Pancreas (tissue), 10 donors: ENCODE measurements at places on chromosomes 11 and 22. TPM values are rescaled to one million over a fixed set of nuclear protein-coding genes. Genes with fewer than 3 reads are reported as not detected.
A peak's percentile ranks its signal among the peaks of the same experiment; 100 is the strongest.

The RASGRP2 gene
- 2.1 TPM for total RNA-seq

DNA sequence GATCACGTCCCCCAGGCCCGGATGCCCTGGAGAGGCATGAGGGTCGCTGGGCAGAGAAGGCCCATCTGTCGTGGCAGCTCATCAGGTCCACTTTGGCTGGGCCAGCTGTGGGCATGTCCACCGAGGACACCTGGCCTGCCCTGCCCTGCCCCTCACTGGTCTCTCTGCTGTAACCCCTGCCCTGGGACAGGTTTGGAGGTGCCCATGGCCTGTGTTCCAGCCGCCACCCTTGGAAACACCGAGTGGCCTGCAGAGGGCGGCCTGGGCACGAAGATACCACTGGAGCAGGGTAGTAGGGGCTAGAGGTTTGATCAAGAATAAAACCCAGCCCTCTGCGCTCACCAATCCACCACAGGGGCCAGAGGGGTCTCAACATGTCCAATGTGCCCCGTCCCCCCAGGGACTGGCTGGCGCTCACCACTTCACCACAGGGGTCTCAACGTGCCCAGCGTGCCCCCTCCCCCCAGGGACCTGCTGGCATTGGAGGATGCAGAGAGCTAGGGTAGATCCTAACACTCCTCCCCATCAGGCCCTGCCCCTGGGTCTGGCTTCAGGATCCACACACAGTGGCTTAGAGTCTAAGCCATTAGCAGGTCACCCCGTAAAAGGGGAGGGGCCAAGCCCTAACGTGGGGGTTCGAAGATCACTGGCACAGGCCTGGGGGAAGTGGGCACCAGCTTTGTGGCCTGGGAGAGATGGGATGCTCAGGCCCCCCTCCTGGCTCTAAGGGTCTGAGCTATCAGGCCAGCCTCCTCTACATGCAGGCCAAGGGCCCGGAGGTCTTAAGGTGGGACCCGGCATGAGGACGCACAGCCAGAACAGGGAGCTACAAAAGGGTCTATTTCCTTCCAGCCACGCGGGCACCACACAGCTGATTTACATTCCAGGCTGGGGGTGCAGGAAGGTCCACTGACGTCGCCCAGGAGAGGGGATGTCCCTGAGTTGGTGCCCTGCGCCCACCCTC lies 1.3 kb upstream of the HDAC10 start:
- DNase-seq = peak; percentile 66

The OR52M1 gene
- total RNA-seq = not detected

DNA sequence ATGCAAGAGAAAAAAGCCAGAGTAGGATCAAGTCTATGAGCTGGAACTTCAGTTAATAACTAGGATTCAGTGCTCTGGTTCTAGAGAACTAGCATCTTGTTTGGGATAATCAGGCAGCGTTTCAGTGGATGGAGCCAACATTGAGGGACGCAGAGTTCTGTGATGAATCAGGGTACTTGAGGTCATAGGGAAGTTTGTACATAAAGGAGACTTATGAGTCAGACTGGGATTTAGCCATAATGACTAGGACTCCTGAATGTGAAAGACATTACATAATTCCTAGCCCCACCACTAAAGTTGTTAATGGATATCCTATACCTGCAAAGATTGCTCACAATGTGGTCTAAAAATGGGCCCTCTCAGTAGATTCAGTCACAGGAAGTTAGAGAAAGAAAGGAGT lies 6.8 kb downstream of the SLN start:
- DNase-seq = no peak

- DNase-seq = no peak
Measured at GRCh38 chr11:119936426-119936825, 201.5 kb downstream of the TRIM29 start.

DNA sequence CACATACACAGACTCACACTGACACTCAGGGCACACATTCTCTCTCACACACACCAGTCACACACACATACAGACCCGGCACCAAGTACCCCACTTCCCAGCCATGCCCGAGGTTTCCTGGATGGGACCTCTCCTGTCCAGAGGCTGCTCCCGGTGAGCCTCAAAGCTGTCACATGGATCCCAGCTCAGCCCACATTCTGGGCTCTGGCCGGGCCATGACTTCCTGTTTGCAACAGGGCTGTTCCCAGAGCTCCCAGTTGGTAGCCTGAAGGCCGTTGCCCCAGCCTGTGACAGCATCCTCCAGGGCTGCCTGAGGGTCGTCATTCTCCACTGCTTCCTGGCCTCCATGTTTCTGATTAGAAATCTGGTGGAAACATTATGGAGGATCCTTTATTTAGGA lies 14.6 kb upstream of the CYP2D6 start:
- no peak for DNase-seq

The GRM5 gene
- not detected for total RNA-seq

The RAB1B gene
- 36.8 TPM for total RNA-seq

The OR52H1 gene
- total RNA-seq = not detected

- no peak for DNase-seq
Measured at GRCh38 chr11:120017582-120018150, 120.2 kb downstream of the TRIM29 start.

DNA sequence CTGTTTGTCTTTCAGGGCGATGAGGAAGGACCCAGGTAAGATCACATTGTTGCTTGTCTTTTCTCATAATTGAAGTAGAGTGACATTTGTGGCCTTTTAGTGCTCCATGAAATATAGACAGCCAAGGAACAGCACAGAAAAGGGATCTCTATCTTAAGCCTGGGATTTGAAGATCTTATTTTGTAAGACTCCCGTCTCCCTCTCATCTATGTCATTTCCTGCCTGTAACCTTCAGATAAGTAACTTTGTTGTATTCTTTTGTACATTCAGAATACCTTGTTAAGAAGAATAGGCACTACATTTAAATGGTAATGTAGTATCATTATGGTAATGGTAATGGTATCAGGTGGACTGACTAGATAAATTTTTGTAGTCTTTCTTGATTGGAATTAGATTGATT lies 72.8 kb downstream of the TRIM44 start:
- no peak for DNase-seq

GRCh38 chr22:47442821-47443220 lies 680.4 kb downstream of the TBC1D22A start:
- DNase-seq = no peak

- DNase-seq = no peak
Measured at GRCh38 chr11:5369789-5370188, 13.8 kb upstream of the OR51M1 start.

The CABP7 gene
- total RNA-seq = 1.4 TPM

DNA sequence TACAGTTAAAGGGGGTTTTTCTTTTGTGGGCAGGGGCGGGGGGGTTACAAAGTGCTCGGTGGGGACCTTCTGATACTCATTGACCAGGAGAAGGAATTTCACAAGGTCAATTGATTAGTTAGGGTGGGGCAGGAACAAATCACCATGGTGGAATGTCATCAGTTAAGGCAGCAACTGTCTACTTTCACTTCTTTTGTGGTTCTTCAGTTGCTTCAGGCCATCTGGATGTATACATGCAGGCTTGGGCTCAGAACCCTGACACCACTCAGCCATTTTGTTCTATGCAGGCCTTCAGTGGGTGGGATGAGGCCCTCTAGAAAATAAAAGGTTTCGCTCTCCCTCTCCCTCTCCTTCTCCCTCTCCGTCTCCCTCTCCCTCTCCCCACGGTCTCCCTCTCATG lies 29.6 kb downstream of the TSPAN32 start:
- no peak for DNase-seq
